Stimulated activated CD8-positive, alpha-beta memory T cell treated with anti-CD3 and anti-CD28 coated beads, Interleukin-7, amount 100 ng/mL, for 4 hours (primary cell): ENCODE measurements at places on chromosomes 6 and 20.
A peak's percentile ranks its signal among the peaks of the same experiment; 100 is the strongest.

GRCh38 chr20:3796477-3797225 lies 541 bp downstream of the CDC25B start:
- DNase-seq = no peak

DNA sequence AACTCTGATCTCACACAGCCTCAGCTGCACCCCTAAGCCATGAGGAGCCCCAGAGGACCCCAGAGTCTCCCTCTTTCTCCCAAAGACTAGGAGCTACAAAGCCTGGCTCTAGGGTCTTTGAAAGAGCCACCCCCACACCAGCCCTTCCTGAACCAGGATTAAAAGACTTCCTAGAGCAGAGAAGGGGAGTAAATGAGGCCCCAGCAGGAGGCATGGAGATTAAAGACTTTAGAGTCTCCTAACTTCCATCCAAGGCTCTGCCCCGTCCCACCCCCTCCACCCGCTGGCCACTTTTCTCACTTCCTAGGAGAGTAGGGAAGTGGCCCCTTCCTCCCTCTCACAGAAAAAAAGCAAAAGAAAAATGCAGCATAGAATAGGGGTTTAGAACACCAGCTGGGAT lies 1.7 kb downstream of the PREX1 start:
- no peak for DNase-seq

- no peak for DNase-seq
Observed at GRCh38 chr20:5369629-5370028, 52.9 kb upstream of the PROKR2 start.

GRCh38 chr6:120779441-120779840 lies 554.8 kb downstream of the TBC1D32 start:
- DNase-seq = no peak

GRCh38 chr6:132683543-132683942 lies 24.6 kb upstream of the TAAR1 start:
- no peak for DNase-seq

GRCh38 chr6:13688692-13689196 lies 22.9 kb downstream of the RANBP9 start:
- DNase-seq = no peak

DNA sequence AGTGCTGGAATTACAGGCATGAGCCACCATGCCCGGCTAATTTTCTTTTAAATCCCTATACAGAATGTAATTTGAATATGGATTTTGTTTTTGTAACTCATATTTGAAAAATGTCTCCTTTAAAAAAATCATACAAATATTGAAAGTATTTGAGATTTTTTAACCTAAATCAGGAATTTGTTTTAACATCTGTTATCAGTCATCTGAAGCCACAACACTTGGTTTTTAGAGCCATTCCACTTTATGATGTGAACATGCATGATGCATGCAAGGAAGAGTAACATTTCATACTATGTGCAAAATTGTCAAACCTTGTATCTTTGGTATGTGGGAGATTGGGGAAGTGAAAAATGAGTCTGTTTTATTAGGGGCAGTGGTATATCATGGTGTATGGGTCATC lies 124.5 kb upstream of the AHI1 start:
- no peak for DNase-seq

DNA sequence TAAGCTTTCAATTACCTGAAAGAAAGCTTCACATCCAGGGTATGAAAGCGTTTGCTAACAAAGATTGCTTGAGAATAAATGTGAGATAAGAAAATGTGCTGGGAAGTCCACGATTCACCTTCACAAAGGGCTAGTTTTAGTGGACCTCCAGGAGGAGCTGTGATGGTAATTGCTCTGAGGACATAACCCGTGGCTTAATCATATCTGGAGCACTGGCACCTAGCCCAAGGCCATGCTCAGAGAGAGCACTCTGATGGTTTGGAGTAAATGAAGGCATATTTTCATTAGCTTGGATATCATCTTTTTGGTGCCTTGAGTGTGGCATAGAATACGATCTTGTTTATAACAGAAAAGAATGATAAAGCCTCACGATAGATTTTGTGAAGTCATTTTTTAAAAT lies 46.9 kb upstream of the BACH2 start:
- no peak for DNase-seq

GRCh38 chr6:136103763-136104311 lies 146.3 kb downstream of the MTFR2 start:
- DNase-seq = no peak

- DNase-seq = no peak
Observed at GRCh38 chr20:41155261-41155660, 17.9 kb downstream of the PLCG1 start.

- DNase-seq = no peak
Observed at GRCh38 chr6:41947581-41948220, 6.1 kb upstream of the CCND3 start.

DNA sequence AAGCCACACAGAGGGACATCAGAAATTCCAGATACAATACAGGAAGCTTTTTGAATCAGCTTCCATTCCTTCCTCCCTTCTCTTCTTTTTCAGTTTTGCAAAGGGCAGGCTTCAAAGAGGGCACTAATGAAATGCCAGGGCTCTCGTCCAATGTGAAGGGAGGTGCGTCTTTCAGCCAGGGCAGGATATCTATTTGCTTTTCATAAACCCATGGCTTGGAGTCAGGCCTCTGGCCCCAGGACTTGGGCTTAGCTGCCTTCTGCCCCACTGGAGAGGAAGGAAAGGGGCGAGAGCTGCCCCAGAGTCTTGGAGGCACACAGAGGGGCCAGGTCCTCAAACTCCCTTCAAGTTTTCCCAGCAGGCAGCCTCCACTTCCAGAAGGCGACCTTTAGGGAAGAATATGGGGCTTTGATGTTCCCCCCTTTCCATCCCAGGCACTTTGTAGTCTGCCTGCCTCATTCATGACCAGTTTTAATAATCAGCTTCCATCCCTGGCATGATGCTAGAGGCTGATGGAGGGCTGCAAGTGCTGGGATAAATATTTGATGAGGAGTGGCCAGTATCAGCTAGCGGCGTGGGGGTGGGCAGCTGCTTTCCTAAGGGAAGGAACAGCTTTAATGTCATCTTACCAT lies 234.8 kb downstream of the NRN1 start:
- no peak for DNase-seq

DNA sequence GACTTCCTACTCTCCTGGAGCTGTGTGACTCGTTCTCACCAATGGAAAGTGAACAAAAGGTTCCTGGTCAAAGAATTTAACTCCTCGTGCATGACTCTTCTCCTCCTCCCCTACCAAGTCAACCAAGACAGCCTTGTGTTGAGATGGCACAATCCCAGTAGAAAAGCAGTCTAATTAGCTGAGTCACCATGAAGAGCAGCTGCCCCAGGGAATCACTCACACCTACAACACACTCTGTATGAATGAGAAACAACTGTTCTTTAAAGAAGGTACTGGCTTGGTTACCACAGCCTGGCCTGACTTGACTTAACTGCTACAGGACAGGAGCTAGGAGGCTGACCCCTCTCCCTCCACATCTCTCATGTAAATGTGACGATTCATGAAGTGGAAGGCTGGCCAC lies 2.9 kb upstream of the HLA-DOB start:
- no peak for DNase-seq

- DNase-seq = no peak
Observed at GRCh38 chr20:7723284-7723683, 217.0 kb downstream of the HAO1 start.

DNA sequence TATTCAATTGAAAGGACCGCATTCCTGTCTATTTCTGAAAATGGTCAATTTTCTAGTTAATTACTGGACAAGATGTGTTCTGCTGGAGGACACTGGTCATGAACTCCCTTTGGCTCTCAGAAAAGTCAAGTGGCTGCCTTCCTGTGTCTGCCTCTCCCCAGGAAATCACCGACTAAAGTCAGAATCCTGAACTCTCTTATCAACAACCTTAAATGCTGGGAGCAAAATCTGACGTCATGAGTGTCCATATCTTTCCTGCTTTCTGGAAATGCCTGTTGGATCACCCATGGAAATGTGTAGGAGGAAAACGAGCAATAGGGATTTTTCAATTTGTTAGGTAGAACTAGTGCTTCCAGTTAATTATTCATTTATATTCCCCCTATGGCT lies 53.5 kb upstream of the PLCB1 start:
- no peak for DNase-seq

- no peak for DNase-seq
Observed at GRCh38 chr6:3520281-3521230, 63.7 kb upstream of the SLC22A23 start.

- no peak for DNase-seq
Observed at GRCh38 chr20:56778765-56779195, 149.7 kb downstream of the TFAP2C start.

- DNase-seq = peak; percentile 23
Observed at GRCh38 chr6:107827541-107827940, 3.4 kb upstream of the SCML4 start.

GRCh38 chr6:44779130-44779826 lies 391.8 kb downstream of the CDC5L start:
- no peak for DNase-seq

DNA sequence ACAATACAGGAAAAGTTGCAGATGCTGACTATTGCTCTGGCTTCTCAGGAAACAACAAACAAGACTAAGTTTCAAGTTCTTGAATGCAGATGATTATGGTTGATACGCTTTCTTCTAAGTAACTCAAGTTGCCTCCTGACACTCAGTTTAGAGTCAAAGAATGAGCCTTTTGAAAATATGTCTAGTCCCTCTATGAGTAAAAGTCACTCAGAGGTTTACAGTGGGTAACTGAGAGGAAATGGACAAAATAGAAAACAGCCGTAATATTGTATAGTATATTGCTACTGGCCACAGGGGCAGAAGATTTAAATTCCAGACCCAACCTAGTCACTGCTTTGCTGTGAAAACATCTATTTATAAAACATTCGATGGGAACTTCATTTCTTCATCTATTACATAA lies 280.0 kb upstream of the ID4 start:
- no peak for DNase-seq

GRCh38 chr20:45118028-45118427 lies 3.1 kb upstream of the WFDC5 start:
- DNase-seq = no peak

DNA sequence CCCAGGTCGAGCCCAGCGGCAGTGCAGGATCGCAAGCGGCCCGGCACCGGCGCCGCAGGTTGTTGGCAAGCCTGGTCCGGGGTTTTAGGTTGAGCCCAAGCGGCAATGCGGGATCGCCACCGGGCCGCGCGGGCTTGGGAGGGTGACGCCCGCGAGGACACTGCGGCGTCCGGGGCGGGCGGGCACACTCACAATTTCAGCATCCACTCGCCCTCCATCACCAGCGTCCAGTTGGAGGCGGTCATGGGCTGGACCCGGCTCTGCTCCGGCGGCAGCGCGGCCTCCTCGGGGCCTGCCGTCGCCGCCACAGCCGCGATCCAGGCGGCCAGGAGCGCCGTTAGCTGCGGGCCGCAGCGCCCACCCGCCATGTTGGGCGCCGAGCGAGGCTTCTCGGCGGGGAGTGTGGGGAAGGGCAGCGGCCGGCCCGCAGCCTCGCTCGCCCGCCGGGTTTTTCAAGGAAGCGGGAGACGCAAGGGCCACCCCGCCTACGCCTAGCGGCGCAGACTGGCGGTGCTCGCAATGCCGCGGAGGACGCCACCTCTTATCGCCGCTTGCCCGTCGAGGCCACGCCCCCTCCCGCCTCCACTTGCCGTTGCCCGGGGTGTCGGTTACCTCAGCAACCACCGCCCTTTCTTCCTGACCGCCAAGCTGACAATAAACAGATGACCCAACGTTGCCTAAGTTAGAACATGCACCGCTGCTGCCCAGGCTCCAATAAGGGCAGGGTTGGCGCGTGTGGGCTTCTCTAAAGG lies at the start of gene TMX4:
TSS of gene TMX4 (minus strand) at position 516 of the 752 bp plus-strand sequence. CDS start at position 368, 148 bp downstream.
- DNase-seq = peak; percentile 81

DNA sequence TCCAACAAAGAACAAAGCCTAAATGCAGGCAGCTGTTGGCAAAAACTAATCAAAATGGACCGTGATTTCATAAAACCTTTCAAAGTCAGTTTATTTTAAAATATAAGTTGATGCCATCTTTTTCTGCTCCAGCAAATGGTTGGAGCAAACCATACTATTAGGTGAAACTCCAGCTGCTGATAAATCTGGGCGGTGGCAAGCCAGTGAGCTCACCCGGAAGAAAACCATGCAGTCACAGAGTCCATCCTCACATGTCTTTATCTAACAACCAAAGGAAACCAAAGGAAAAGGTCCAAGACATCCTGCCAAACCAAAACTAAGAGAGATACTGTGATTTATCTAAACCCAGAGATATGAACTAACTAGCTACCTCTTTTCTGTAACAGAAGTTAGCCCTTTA lies 72.6 kb downstream of the HIVEP2 start:
- DNase-seq = no peak

- no peak for DNase-seq
Observed at GRCh38 chr6:130794738-130795137, 32.5 kb upstream of the SMLR1 start.

DNA sequence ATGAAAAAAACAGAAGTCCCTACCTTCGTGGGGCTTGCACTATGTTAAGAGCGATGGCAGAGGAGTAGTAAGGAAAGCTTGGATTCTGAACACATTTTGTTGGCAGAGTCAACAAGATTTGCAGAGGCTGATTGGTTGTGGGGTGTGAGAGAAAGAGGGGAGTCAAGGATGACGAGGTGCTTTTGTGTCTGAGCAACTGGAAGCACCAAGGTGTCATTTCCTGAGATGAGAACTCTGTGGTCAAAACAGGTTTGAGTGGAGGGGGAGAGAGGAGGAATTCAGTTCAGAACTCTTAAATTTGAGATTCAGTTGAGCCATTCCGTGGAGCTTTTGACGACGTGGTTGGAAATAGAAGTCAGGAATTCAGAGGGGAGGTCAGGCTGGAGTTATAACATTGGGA lies 3.5 kb downstream of the OCSTAMP start:
- DNase-seq = no peak

DNA sequence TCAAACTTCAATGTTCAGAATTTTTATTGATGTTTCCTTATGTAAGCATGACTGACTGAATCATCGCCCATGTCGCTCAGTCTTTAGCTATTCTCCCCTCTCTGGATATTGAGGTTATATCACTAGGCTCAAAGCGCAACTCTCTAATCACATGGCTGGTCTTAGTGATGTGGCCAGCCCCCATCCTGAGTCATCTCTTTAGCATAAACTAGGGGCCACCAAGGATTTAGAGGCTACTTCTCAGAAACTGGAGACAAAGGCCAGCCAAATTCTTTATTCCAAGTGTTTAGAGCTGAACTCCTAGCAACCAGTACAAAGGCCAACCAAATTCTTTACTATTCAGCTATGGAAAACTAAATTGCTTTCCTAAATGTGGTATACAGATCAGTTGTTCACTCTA lies 61.4 kb downstream of the FAM135A start:
- DNase-seq = no peak

DNA sequence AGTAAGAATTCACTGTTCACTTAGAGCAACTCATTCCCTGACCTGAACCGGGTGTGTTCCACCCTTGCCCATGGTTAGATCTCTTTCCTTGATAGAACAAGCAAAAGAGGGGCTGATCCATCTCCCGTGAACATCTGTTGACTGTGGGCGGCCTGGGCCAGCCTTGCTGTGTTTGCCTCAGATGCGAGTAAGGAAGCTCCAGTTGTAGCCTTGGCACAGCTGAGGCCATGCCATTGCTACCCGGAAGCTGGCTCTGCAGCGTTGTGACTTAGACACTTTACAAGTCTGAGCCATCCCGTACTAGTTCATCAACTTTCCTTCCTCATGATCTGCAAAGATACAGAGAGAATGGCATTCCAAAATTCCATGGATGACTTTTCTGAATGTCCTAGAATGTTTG lies 139.0 kb downstream of the MAP3K4 start:
- no peak for DNase-seq

GRCh38 chr6:164528539-164528938 lies 780.9 kb downstream of the C6orf118 start:
- DNase-seq = no peak

GRCh38 chr20:49925901-49926454 lies 10.2 kb upstream of the RNF114 start:
- no peak for DNase-seq
